ENCODE measurements at places on chromosomes 16 and 17.

DNA sequence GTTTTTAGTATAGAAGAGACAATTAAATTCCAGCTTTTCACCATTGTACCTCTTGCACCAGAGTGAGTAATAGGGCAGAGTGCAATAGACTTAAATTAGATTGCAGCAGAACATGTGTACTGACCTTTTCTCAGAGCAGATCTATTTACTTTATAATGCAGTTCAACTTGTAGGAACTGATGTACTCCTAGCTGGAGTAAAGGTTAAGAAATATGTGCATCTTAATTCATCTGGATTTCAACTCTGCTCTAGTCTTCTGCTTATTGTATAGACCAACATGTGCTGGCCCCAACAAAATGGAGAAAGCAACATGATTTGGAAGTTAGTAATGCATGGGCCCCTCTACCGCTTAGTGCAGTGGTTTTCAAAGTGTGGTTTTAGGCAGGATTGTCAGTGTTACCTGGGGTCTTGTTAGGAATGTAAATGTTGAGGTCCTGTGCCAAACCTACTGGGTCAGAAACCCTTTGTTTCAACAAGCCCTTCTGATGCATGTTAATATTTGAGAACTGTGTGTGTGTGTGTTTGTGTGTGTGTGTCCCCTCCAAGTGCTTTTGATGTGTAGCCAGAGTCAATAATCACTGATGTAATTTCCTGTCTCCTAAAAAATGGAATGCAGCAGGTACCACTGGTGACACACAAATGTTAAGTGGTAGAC is 138.6 kb downstream of the TOX3 start:
- no peak for DNase-seq

DNA sequence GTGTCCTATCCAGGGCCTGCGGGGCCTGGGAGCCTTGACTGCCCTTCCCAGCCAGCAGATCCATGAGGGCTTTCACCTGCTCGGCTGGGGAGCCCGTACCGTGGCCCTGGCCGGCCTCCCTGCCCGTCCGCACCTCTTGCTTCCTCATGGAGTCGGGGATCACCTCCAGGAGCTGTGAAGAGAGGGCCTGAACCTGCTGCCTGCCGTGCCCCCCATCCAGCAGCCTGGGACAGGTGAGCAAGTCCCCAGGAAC is 12.4 kb downstream of the NLRC3 start:
- no peak for DNase-seq

DNA sequence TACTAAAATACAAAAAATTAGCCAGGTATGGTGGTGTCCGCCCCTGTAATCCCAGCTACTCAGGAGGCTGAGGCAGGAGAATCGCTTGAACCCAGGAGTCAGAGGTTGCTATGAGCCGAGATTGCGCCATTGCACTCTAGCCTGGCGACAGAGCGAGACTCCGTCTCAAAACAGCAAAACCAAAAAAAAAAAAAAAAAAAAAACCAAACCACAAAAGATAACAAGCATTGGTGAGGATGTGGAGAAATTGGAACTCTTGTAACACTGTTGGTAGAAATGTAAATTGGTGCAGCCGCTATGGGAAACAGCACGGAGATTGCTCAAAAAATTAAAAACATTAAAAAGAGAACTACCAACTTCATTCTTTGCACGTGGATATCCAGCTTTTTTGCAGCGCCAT is 119.4 kb downstream of the OR1D5 start:
- DNase-seq = no peak

GRCh38 chr16:74200921-74201320 is 95.7 kb upstream of the PSMD7 start:
- no peak for DNase-seq

DNA sequence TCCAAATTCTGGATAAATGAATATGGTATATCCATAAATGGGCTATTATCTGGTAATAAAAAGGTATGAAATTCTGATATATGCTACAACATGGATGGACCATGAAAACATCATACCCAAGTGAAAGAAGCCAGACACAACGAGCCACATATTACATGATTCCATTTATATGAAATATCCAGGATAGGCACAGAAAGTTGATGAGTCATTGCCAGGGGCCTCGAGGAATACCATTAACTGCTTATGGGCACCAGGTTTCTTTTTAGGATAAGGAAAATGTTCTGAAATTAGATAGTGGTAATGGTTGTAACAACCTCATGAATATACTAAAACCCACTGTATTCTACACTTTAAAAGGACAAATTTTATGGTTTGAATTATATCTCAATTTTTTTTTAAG is 123.2 kb downstream of the PITPNC1 start:
- peak; percentile 36 for DNase-seq

GRCh38 chr16:67964477-67965131 is 3.8 kb downstream of the SLC12A4 start:
- DNase-seq = no peak

DNA sequence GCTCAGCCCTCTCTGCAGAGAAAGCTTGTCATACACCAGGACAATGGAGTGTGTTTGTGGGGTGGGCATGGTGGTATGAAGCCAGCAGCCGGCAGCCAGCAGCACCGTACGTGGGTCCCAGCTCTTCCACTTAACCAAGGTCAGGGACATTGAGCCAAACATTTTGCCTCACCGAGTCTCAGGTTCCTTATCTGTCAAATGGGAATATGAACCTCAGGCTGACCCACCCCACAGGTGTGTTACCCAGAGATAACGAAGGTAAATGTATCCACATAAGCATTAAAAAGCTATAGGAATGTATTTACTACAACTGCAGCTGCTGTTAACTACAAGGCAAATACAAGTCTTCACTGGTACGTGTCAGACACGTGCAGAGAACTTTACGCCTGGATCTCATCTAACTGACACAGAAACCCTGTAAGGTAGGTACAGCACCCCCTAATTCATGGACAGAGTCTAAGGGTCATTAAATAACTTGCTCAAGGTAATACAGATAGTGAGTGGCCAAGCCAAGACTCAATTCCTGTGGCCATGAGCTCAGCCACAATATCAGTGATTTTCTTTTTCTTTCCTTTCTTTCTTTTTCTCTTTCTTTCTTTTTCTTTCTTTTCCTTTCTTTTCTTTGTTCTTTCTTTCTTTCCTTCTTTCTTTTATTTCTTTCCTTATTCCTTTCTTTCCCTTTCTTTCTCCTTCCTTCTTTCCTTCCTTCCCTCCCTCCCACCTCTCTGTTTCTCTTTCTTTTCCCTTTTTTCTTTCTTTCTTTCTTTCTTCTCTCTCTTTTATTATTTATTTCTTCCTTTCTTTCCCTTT is 990 bp downstream of the SLC5A11 start:
- DNase-seq = no peak

DNA sequence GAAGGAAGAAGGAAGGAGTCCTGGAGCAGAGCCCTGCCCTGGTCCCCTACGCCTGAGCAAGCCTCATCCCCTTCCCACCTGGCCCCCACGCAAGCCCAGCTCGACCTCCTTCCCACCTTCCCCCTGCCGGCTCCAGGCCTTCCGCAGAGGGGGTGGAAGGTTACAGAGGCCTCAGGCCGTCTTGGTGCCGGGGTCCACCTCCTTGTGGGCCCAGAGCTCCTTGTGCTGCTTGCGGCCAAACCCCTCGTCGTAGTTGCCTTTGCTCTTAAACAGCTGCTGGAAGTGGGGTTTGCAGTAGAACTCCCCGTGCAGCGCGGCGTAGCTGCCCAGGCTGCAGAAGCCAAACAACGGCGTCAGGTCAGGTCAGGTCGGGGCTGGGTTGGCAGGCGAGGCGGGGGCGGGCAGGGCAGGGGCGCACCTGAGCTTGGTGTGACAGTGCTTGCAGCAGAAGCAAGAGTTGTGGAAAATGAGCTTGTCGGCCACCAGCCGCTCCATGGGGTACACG is 1.5 kb downstream of the LIMD2 start:
- DNase-seq = no peak

DNA sequence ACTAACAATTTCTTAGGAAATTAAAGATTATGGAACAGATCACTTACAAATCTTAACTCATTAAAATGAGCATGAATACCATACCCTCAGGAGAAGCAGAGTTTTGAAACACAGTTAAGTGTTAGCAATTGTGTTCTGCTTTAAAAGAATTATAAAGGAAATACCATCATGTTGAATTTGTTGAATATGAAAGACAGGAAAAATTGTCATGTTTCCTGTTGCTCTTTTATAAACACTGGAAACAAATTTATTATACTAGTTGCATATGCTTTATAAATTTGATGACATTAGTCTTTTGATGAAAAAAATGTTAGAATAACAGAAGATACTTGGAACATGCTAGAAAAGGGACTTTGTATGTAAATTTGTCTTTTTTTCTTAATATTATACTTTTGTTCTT is 59.7 kb downstream of the VMP1 start:
- DNase-seq = peak; percentile 44

DNA sequence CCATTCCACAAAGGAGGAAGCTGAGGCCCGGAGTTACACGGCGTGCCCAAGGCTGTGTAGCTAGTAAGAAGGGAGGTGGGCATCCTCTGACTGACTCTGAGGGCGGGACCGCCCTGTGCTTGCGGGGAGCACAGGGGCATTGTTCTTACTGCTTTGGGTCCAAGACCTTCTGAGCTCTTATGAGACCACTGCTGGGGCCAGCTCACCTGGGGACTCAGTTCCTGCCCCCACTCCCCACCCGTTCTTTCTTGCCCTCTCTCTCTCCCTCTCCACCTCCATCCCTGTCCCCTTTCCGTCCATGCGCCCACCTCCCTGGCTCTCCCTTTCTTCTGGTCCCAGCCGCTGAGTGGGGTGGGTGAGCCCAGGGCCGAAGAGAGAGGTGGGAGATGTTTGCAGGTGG is 19.6 kb downstream of the CCR7 start:
- DNase-seq = no peak

DNA sequence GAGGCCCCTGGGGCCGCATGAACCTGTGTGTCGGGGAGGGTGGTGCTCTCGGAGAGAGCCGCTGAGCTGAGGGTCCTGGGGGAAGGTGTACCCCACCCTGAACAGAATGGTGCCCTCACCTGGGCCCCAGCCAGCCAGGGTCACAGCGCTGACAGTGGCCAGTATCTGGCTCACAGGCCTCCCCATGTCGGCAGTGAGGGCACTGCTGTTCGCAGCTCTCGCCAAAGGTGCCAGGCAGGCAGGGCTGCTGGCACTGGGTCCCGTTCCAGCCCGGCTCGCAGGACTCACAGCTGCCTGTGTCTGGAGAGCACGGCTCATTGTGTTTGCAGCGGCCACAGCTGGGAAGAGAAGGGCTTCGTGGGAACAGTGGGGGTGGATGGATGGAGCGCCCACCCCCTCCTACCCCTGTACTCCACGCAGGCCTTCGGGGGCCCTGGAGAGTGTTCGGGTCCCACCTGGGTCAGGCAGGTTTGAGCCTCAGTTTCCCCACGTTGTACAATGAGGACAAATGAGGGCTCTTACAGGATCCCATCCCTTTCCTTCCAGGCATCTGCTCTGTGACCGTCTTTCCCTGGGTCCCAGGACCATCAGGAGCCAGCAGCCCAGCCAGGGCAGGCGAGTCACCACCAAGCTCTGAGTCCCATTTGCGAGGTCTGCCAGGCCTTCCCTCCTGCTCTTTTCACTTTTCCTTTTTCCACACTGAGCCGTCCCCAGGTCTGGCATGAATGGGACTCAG is 5.0 kb downstream of the SCARF1 start:
- DNase-seq = no peak

DNA sequence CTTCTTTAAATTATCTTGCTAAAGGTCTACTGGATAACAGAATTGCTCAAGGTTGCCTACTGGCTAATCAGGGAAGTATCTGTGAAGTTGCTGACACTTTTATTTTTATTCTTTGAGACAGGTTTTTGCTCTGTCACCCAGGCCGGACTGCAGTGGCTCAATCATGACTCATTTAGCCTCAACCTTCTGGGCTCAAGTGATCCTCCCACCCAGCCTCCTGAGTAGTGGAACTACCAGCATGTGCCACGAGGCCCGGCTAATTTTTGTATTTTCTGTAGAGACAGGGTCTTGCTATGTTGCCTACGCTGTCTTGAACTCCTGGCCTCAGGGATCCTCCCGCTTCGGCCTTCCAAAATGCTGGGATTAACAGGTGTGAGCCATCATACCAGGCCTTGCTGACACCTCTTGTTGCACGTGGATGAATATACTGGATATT is 43.1 kb downstream of the GLG1 start:
- DNase-seq = peak; percentile 55

GRCh38 chr16:4623593-4623992 is 1.0 kb upstream of the MGRN1 start:
- no peak for DNase-seq

DNA sequence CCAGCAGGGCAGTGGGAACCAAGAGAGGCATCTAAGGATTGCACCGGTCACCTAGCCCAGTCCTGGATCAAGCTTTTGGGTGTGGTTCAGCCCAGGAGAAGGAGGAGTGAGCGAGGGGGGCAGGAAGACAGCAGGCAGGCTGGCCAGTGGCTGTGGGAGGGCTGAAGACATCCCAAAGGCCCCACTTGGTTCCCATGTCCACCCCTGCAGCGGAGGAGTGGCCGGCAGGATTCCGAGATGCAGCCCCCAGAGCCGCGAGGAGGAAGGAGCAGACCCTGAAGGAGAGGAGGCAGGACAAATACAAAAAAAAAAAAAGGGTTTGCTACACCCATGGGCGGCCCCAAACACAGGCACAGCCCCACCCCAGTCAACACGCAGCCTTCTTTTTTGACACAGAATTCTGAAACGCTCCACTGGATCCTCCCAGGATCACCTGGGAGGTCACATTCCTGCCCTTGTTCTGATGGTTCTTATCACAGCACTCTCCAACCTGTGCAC is 1.1 kb upstream of the SLC47A2 start:
- DNase-seq = no peak

Measured in fibroblast of skin of back (primary cell).